EH (cell line): ENCODE measurements at places on chromosomes 16 and 17.

- DNase-seq: no peak
Measured at GRCh38 chr16:88406096-88407041, 23.6 kb downstream of the ZNF469 start.

DNA sequence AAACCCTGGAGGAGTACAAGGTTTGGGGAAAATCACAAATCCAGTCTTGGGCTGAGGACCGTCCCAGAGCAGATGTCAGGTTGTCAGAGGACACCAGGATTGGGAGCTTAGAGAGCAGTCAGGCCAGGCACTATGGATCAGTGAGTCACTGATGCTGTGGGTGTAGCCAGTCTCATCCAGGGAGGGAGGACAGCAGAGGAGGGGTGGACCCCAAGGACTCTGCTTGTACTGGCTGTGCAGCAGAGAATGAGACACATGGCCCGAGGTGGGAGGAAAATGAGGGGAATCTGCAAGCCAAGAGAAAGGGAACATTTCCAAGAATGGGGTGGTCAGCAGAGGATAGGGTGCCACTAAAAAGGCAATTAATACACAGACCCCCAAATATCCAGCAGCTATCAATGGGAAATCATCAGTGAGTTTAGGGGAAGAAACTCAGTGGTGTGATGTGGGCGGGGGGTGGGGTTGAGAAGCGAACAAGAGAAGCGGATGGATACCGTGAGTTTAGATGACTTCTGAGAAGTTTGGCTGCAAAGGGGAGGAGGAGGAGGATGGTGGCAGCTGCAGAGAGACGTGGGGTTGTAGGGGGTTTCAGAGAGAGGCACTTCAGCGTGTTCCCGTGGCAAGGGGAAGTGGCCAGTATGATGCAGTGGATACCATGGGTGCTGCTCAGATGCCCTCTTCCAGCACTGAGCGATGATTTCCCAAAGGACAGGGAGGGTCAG is 43.9 kb downstream of the ARHGAP27 start:
- DNase-seq: peak; percentile 68

DNA sequence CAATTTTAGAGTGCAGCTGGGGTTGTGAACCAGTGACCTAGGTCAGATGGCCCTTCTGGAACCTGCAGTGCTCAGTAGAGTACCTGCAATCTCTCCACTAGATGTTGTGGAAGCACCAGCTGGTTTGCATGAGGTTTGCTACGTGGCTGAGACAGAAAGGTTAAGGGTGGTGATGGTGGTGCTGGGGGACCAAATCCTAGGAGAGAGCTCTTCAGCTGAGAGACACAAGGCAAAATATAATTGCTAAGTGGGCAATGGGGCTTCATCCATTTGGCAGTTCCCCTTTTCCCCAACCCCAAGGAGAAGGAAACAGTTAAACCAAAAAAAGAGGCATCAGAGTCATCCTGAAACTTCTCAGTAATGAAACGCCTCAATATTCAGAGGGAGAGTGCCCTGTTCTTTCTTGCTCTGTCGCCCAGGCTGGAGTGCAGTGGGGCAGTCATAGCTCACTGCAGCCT is 13.9 kb downstream of the ITPRIPL2 start:
- no peak for DNase-seq

GRCh38 chr17:49224198-49224996 is 6.2 kb downstream of the PHOSPHO1 start:
- no peak for DNase-seq

- peak; percentile 78 for DNase-seq
Measured at GRCh38 chr17:82105882-82106687, 8.0 kb upstream of the FASN start.

DNA sequence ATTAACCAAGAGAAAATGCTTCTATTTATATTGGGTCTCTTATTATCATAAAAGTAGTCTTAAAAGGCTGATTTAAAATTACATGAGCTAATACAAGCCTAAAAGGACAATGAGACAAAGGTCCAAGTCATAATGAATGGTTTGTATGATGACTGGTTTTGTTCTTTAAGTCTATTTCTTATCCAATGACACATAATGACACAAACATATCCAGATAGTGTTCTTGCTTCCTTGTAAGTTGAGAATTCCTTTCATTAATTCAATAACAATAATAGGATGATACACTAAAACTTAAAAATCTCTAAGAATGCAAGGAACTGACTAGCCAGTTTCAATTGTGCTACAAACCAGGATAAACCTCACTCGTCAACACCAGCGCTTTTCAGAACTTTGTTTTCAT is 244.1 kb downstream of the CEP112 start:
- DNase-seq: no peak

DNA sequence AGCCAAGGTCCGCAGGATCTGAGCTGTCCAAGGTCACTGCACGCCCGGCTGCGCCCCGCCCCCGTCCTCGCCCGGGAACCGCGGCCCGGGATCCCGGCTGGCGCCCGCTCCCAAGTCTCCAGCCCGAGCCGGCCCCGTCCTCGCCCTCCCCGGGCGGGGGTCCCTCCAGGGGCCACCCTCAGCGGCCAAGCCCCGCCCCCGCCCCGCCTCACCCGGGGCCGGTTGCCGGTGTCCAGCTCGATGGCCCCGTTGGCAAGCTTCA is 216 bp downstream of the VPS9D1 start:
- peak; percentile 29 for DNase-seq

- DNase-seq: no peak
Measured at GRCh38 chr16:63385714-63386432, 1349.6 kb upstream of the CDH8 start.

- DNase-seq: no peak
Measured at GRCh38 chr16:83888672-83889044, 10.3 kb upstream of the MLYCD start.

- no peak for DNase-seq
Measured at GRCh38 chr17:53462393-53462811, 360.3 kb upstream of the KIF2B start.

DNA sequence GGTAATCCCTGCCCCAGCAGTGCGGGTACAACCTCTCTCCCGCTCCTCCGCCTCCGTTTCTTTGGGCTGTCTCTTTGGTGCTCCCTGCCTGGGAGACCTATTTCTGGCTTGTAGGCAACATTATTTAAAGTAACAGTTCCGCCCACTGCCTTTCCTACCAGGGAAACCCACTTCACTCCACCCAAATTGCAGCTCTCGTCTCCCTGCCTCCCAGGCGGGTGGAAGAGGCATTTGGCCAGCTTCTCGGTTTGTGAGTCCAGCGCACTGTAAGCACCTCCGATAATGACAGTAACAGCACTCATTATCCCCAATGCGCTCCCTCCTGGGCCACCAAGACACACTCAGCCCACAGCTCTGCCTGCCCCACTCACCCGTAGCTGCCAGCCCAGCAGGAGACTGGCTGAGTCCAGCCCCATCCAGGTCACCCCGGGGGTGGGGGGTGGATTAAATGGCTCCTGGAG is 165.1 kb upstream of the CDC42EP4 start:
- DNase-seq: no peak

DNA sequence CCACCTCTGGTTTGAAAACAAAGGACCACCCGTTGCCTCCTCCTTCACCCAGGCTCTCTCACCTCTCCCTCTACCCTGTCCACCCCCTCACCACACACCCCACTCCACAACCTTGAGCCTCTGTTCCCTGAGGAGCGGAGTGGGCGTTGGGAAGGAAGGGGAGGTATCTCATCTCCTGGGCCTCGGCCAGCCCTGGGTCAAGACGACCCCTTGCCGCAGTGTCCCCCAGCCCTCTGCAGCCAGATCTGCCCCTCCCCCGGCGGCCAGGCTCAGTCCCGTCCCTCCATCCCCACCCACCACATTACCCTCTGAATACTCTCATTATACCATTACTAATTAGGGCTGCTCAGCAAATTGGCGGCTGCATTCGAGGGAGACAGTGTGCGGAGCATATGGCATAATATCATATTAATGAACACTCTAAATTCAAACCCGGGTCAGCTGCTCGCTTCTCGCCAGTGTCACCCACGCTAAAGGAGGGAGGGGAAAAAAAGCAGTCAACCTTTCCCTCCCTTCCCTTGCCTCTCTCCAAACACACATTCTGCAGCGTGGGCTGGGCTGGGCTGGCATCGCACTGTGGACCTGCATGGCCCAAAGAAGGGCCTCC is 123.2 kb upstream of the LHX1 start:
- DNase-seq: no peak

GRCh38 chr16:48609652-48610029 is 339 bp downstream of the N4BP1 start:
- peak; percentile 69 for DNase-seq

- no peak for DNase-seq
Measured at GRCh38 chr16:27492588-27492979, 57.1 kb downstream of the GTF3C1 start.

GRCh38 chr17:57484081-57484666 is 227.9 kb downstream of the MSI2 start:
- DNase-seq: peak; percentile 78
